ENCODE measurements at places on chromosomes 3 and 15.

DNA sequence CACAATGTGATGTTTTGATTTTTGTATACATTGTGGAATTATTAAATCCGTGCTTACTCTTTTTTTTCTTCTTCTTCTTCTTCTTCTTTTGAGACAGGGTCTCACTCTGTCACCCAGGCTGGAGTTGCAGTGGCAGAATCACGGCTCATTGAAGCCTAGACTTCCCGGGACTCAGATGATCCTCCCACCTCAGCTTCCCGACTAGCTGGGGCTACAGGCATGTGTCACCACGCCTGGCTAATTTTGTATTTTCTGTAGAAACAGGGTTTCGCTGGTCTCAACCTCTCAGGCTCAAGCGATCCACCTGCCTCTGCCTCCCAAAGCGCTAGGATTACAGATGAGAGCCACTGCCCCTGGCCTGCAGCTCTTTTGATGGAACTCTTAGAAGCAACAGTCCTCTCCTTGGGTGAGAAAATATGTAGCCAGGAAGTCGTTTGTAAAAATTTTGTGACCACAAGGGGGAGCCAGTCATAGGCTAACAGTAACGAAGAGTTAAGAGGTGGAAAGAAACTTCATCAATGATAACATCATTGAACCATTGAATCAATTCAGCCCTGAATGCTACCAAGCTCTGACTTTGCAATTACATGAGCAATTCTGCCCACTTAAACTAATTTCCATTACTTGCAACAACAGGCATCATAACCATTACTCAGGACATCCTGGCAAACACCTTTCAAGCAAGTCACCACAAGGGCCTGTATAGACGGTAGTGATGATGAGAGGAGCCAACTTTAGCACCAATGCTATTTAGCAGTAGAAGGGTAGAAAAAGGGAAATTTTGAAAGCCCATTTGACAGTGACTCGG, 16.7 kb upstream of the CMTM7 start:
- peak; percentile 49 for DNase-seq

DNA sequence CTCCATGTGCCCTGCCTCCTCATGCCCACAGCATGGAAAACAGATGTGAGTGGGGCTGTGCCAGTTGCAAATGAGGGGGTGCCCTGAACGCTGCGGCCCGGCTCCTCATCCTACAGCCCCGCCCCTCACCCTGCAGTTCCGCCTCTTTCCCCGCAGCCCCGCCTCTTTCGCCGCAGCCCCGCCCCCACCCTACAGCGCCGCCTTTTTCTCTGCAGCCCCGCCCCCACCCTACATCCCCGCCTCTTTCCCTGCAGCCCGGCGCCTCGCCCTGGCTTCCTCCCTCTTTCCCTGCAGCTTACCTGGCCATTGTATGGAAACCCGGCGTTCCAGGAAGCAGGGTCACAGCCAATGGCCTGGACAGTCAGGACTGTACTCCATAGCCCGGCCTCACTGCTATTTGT, 284.9 kb downstream of the TLE3 start:
- no peak for DNase-seq

DNA sequence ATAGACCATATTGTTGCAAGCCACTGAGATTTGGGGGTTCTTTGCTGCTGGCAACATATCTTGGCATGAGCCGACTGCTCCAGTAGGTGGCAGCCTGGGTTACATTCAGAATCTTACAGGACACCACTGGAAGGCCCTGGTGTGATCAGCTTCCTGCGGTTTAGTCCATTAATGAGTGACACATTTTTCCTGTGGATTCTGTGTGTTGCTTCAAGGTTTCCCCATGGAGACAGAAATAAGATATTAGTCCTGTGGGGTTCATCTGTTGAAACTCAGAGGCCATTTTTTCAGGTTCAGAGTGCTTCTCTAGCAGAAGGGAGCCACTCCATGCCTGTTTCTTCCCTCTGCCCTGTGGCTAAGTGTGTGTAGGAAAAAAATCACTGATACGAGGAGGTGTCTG, 116.2 kb downstream of the MFSD1 start:
- DNase-seq: peak; percentile 4

- no peak for DNase-seq
These were observed 2.5 kb upstream of the FANCD2 start for GRCh38 chr3:10023587-10024310.

DNA sequence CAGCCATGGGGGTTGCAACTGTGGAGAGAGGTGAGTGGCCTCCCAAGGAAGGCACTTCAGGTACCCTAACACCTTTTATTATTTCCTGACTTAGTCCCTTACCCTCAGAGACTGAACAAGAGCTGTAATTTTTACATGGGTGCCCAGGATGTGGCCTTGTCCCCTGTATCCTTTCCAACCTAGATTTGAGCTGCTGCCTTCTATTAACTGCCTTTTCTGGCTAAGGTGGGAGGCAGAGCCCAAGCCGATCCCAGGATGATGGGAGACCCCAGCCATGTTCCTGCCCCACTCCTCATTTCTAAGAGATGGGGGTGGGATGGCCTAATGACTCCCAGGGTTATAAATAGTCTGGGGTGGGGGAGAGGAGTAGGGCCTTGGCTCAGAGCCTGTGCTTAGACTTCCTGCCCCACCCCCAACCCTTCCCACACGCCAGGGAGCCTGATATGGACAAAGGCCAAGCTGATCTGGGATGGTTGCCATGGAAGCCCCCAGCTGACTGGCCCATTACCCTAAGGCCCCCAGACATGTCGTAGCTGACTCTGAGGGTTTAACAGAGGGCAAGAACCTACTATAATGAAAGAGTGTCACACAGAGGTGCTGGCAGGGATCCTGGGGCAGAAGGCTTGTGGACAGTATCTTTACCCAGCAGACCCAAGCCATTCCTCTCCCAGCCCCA, 1.9 kb downstream of the KLHDC8B start:
- DNase-seq: no peak

DNA sequence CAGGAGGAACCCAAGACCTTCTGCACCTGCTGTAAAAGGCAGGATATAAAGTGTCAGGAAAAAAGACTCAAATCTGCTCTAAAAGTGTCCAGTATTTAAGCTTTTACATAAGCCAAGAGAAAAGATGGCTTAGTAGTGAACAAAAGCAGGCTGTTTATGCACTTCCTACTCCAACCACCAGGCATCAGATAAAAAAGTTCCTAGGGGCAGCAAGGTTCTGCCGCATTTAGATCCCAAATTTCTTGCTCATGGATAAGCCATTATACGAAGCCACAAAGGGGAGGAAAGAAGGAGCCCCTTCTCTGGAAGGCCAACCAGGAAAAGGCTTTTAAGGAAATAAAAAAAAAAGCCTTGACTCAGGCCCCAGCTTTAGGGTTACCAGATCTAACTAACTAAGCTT, 10.6 kb upstream of the SLC9C1 start:
- DNase-seq: no peak

GRCh38 chr3:53102601-53103147, 27.6 kb downstream of the RFT1 start:
- DNase-seq: no peak

- DNase-seq: peak; percentile 89
These were observed at the start of gene MFAP1 for GRCh38 chr15:43824302-43825246. MFAP1 (minus strand) TSS chr15:43824690; CDS start chr15:43824569, 121 bp downstream.

GRCh38 chr3:60579734-60580133, 671.5 kb downstream of the FHIT start:
- DNase-seq: no peak

DNA sequence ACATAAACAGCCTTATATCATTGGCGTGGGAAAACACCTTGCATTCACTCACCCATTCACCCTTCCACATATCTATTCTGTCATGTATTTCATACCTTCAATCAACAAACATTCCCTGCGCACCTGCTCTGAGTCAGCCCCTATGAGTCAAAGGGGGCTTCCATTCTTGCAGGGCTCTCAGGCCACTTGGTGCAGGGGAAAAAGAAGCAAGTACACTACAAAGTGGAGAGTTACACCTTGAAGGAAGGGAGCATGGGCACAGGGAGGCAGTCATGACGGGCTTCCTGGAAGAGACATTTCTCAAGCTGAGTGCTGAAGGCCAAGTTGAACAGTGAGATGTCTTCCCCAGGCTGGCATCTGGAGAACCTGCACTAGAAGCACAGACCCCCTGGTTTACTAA, 4.6 kb upstream of the AMOTL2 start:
- no peak for DNase-seq

DNA sequence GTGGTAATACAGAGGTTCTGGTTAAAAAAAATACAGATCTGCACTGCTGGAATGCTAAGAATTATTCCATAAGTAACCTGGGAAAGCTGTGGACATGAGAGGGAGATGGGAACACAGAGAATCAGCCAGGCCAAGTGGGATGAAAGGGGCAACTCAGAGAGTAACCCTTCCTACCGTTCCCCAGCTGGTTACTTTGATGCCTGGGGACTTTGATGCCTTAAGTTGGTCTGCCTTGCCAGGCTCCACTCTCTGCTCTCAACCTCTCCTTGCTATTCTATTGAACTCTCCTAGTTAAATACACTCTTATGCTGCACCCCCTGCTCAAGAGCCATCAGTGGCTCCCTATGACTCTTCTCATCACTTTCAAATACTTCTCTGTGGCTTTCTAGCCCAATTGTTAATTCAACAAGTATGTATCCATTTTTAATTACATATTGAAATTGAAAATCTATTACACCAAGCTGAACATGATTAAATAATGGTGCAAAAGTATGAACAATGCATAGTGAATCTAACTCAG, 315.5 kb downstream of the TLE3 start:
- DNase-seq: no peak

DNA sequence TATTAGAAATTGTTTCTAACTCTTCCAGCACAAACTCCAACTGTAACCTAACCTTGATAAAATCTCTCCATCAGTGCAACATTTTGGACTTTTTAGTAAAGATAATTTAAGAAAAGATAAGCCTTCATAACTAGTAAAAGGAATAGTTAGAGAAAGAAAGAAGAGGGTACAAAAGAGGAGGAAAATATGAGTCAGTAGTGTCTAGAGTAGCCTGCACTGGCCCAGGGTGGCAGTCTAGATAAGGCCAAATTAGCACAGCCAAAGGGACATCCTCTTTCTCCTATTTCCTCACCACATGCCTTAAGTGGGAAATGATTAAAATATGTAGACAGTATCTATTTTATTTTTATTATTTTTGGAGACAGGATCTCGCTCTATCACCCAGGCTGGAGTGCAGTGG, 3.7 kb downstream of the PROS1 start:
- DNase-seq: no peak

DNA sequence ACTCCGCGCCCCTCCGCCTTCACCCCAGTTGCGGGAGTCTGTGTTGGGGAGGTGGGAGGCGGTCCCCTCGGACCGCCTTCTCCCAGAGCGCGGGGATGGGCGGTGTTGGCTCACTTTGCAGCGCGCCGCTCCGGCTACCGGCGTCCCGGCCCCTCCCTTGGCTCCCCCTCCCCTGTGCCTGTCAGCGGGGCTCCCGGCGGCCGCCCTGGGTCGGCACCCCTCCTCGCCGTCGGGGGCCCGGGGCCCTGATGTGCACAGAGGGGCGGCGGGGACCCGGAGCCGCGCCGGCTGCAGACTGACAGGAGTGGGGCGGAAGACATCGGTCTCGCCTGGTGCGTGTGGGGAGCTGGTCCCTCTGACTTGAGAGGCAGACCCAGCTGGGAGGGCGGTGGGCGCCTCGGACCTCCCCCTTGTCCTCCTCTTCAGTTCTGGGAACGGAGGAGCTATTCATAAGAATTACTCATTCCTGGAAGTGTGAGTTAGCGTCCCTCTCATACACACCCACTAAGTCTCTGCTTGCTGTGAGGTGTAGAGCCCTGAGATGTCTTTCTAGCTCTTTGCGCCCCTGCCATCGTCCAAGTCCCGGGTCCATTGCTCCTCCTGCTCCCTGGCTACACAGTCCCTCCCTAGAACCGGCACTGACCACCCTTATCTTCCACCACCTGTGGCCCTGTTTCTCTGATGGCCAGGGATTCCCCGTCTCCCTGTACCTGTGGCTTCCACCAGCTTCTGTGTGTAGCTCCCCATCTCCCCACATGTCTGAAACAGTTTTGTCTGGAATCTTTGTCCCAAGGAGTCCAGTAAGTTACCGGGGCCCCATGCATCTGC, 42.3 kb upstream of the ROPN1 start:
- no peak for DNase-seq

DNA sequence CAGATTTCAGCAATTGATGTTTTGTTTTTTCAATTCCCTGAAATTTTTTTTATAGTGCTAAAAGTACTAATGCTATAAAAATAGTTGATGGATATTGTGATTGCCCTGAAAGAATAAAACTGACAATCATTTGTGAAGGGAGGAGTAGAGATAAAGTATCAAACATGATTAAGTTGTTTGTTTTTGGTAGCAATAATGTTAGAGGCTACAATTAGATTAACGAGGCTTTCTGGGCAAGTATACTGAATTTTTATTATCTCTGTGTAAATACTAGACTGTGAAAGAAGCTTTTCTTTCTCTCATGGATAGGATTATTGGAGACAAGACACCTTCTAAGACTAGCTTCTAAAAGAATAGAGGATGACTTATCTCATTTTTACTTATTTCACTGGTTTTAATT, 15.6 kb downstream of the NR1D2 start:
- DNase-seq: no peak

- DNase-seq: no peak
These were observed 160.6 kb upstream of the RGMA start for GRCh38 chr15:93249623-93250022.

DNA sequence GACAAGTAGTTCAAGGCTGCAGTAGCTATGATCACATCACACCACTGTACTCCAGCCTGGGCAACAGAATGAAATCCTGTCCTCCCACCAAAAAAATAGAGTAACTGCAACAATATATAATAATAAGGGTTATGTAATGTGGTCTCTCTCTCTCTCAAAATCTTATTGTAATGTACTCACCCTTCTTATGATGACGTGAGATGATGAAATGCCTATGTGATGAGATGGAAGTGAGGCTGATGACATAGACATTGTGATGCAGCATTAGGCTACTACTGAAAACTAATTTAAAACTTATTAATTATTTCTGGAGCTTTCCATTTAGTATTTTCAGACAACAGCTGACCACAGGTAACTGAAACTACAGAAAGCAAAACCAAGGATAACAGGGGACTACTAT, 27.4 kb downstream of the TASOR start:
- no peak for DNase-seq

DNA sequence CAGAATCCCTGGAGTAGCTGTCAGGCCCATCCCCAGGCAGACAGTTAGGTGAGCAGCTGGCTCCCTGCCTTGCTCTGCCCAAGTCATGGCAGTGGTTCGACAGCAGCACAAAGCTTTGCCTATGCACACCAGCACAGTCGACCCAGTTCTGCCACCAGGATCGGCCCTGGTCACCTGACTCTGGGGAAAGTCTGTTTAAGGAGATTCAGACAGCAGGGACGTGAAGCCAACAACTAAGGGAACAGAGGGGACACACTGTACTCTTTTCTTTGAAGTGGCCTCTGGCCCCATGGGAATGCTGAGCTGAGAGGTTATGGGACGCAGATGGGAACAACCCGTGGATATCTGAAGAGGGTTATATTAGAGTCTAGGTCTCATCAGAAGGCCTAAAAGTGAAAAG, 134.8 kb downstream of the CHDH start:
- no peak for DNase-seq

DNA sequence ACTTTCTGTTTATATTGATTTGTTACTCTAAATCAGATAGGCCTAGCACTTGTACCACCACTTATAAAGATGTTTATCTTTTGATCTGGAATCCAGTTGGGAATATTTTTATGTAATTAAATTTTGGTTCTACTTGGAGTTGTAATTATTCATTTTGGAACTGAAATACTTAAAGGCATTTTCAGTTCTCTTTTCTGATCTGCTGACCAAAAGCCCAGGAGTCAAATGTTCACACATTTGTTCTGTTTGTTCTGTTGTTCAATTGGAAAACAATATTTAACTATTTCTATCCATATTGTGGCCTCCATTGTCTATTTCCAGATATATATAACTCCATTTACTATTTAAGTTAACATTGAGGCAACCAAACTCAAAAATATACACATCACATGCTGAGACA, 912.4 kb upstream of the EPHA6 start:
- DNase-seq: no peak
